ENCODE measurements at places on chromosomes 5 and 9.

DNA sequence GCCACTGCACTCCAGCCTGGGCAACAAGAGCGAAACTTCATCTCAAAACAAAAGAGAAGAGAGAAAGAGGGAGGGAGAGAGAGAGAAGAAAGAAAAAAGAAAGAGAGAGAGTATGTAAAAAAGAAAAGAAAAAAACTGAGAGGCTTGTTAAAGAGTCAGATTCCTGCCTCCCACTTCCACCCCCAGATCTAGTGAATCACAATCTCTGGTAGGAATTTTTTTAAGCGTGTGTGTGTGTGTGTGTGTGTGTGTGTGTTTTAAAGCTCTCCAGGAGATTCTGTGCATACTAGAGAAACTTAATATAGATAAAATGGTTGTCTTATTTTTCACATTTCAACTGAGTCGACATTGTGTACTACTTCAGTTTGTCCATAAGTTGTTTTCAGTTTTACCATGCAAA lies 32.0 kb downstream of the SAR1B start:
- DNase-seq, result no peak

- DNase-seq, result no peak
Measured at GRCh38 chr5:76606701-76607100, 16.5 kb downstream of the F2RL2 start.

DNA sequence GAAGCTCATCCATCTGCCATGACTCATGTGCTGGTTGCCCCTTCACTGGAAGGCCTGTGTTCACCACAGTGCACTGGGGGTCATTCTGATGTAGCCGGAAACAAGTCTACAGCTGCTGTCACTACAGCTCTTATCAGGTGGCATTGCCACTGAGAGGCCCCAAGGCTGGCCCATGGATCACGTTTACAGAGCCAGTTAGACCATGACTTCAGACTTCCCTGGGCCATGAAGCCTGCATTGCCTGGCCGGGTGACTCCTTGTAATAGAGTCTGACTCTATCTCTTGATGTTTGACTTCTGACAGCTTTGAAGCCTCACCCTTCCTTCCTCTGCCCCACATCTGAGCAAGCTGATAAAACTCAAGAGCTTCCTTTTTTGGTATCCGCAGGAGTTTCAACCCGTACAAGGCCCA lies 473.5 kb upstream of the DAP start:
- peak; percentile 5 for DNase-seq

GRCh38 chr5:168327019-168327421 lies 35.6 kb downstream of the WWC1 start:
- no peak for DNase-seq

DNA sequence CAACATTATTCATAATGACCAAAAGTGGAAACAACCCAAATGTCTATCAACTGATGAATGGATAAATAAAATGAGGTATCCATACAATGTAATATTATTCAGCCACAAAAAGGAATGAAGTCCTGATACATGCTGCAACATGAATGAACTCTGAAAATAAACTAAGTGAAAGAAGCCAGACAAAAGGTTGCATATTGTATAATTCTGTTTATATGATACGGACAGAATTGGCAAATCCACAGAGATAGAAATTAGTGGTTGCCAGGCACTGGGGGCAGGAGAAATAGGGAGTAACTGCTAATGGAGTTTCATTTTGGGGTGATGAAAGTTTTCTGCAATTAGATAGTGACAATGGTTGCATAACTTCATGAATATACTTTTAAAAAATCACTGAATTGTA lies 47.0 kb downstream of the KIF24 start:
- no peak for DNase-seq

DNA sequence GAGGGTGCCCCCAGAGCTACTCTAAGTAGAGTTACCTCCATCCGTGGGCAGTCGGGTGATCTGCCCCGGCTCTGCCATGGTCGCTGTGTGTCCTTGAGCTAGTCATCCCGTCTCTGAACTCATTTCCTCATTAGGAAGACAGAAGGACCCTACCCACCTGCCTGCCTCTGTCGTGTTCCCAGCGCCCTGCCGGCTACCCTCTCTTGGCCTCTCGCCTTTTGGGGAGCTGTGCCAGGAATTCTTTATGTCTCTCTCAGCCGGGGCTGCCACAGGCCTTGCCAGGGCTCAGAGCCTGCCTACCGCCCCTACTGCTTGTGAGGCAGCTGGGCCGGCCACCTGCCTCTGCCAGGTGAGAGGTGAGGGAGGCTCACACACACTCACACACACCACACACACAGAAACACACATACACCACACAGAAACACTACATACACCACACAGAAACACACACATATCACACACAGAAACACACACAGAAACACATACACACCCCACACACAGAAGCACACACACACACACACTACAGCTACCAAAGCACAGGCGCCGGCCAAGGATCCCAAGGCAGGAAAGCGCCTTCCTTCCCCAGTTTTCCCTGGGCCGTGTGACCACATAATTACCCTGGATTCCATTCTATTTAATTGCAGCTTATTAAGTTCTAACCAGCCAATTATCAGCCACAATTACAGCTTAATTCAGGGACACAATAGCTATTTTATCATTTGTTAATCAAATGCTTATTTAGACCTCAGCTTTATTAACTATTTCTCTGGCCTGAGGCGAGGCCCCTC lies 41.7 kb downstream of the UNC5A start:
- DNase-seq, result no peak

DNA sequence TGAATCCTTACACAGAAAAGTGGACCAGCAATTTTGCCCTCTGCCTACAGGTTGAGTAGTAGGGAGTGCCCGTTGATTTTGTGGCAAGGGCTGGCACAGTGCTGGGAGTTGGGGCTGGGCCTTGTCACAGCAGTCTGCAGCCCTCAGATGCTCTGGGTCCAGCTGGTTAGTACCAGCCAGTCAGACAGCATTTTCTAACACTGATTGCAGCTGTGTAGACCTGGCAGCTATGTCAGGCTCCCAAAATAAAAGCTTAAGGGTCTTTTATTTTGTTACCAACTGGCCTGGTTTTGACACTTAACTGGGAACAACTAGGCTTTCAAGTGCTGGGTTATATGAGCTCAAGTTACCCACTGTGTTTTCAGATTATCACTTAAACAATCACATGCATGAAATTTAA lies 57.7 kb downstream of the MAT2B start:
- DNase-seq, result no peak

DNA sequence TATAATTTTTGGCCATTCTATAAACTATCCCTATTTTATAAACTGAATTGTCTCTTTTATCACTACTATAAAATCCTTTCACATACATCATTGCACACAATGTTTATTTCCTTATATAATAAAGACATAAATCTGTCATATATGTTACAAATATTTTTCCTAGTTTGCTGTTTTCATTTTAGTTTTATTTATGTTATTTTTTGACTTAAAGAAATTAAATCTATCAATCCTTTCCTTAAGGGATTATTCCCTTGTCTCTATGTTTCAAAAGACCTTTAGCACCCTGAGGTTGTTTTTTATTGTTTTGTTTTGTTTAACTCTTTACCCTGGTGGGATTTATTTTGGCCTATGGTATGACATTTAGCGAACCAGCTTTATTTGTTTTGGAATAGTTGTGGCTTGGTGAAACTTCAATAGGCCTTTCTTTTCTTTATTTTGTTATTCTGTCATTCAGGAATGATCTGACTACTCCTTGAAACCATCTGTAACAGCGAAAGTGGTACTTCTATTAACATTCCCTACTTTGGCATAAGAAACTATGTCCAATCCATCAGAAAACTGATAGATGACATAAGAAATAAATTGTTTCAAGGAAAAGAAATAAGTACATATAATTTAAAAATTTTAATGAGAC lies 125.9 kb downstream of the CEP120 start:
- DNase-seq, result no peak

GRCh38 chr9:118362123-118362522 lies 657.9 kb downstream of the TLR4 start:
- no peak for DNase-seq

GRCh38 chr5:164191240-164191639 lies 685.8 kb downstream of the MAT2B start:
- no peak for DNase-seq

GRCh38 chr9:79583952-79584654 lies 12.3 kb downstream of the TLE4 start:
- peak; percentile 62 for DNase-seq

- peak; percentile 76 for DNase-seq
Measured at GRCh38 chr5:95958310-95959014, 3.2 kb downstream of the ELL2 start.

DNA sequence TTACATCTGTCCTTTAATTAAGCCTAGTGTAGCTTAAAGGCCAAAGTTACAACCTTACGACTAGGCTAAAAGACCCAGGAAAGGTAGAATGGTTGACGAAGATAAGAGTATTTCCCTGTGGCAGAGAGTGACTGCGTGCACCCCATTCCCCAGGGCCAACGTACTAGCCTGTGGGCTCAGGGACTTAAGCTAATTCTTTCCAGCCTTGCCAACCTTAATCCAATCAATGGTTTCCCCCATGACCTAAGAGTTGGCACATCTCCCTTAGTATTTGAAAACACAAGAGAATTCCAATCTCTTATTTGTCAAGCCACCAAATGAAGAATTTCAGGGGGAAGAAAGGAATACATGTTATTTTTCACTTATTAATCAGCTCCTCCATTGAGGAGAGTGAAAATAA lies 16.0 kb downstream of the CTNND2 start:
- DNase-seq, result no peak

DNA sequence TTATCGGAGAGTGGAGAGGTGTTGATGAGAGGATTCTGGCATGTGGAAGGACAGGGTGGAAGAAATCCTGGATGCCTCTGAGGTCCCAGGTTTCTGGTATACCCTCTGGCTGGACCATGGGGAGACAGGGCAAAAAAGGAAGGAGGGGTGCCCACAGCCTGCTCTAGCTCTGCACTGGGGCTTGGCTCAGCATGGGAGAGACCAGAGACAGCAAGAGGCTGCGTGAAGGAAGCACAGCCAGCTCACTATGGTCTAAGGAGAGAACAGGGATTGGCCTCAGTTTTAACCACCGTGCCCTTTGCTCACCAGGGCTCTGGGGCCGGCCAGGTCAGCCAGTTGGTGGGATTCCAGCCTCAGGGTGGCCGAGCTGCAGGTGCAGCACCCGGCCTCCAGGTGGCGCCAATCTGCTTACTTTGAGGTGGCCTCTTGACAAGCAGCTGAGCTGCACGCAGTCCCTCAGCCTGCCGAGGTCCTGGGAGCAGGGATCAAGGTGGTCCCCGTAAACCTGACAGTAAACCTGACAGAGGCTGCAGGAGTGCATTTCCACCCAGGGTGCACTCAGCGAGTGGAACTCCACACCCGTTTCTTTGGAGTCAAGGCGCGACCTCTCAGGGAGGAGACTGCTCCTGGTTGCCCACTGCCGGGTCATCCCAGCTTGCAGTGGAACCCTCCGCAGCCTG lies 25.0 kb upstream of the SPTLC1 start:
- DNase-seq, result peak; percentile 81

DNA sequence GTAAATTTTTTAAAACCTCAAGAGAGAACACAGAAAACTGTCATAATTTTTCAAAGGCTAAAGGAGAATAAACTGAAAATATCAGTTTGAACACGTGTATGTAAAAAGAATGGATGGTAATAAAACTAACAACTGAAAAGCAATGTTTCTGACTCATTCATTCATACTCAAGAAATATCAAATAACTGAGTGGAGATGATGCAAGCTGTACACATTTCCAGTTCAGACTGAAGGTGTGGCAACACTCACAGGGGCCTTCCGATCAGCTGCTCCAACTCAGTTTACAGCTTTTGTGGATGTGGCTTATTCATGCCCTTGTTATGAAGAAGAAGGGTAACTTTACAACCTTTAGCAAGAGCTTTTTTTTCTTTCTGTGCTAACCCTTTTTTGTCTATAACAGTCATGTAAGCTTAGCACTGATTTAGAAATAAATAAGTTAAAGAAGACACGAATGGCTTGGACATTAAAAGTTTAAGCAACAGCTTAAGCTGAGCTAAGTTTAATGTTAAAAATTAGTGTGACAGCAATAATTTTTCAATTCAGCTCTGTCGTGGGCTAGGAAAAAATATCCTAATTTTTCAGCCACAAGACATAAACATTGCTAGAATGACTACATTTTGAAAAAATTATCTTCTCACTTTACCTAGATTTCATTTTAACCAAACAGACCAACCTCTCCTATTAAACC lies 453.5 kb downstream of the RAB3C start:
- no peak for DNase-seq

DNA sequence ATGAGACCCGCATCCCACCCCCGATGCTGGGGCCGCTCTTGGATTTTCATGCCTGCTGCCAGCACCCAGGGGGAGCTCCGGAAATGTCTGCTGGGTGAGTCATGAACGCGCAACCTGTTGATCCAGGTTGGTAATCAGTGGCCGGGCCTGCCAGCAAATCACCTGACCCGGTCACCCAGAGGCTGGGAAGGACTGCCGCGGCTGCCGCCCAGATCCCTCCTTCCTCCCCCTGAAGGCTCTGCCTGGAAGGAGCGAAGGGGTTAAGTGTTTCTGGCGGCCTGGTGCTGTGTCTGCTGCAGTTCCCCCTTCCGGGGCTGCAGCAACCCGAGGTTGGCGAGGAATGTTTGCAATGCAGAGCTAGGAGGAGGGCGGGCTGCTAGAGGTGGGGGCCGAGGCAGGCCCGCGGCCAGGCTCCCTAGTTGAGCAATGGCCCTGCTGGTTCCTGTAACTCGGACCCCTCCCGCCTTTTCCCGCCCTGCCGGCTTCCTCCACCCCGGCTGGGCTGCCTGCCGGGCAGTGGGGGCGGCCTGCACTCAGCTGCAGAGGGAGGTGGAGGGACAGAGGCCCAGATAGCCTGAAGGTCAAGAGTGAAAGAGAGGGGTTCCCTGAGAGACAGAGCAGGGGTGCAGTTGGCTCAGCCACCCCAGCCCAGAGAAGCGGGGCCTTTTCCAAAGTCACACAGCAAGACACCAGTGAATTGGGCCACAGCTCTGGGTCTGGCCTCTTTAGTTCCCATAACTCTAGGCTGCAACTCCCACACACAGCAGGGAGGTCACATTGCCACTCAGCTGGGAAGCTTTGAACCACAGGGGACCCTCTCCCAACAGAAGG lies 156.3 kb upstream of the IER5L start:
- no peak for DNase-seq

GRCh38 chr5:398475-399295 lies 44.3 kb upstream of the EXOC3 start:
- no peak for DNase-seq

Measured in erythroblast (primary cell).